Vein endothelial cell (primary cell): ENCODE measurements at places on chromosomes 3 and 15. TPM values are rescaled to one million over a fixed set of nuclear protein-coding genes. Genes with fewer than 3 reads are reported as not detected.

GREM1 gene
- total RNA-seq: 0.98 and 1.4 TPM in 2 replicates

TUSC7 gene
- total RNA-seq: not detected in 2 replicates

SCAANT1 gene
- total RNA-seq: not detected in 2 replicates

TNFAIP8L3 gene
- total RNA-seq: 74.1 and 83.4 TPM in 2 replicates

TP63 gene
- total RNA-seq: not detected in 2 replicates

CCR9 gene
- not detected in 2 replicates for total RNA-seq

SEMA3G gene
- 18.2 and 65.0 TPM in 2 replicates for total RNA-seq
